ENCODE measurements at places on chromosomes 7 and 10.

- DNase-seq: no peak
These were observed 84.6 kb downstream of the AKAP9 start for GRCh38 chr7:92025260-92025659.

DNA sequence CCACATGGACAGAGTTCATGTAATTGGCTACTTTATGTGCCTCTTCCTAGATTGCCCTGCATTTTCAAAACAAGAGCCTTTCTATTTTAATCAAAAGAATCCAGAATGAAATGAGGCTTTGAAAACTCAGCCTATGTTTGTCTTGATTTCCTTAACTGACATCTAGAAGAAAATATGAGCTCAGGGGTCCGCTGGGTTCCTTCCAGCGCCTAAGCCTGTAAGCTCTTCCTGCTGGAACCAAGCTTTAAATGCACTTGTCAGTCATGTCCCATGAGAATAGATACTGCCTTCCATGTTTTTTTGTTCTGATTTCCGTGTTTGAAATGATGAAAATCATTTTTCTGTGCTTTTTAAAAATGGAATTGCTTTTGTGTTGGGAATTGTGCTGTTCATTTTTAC, 74.2 kb downstream of the EGFR start:
- no peak for DNase-seq

DNA sequence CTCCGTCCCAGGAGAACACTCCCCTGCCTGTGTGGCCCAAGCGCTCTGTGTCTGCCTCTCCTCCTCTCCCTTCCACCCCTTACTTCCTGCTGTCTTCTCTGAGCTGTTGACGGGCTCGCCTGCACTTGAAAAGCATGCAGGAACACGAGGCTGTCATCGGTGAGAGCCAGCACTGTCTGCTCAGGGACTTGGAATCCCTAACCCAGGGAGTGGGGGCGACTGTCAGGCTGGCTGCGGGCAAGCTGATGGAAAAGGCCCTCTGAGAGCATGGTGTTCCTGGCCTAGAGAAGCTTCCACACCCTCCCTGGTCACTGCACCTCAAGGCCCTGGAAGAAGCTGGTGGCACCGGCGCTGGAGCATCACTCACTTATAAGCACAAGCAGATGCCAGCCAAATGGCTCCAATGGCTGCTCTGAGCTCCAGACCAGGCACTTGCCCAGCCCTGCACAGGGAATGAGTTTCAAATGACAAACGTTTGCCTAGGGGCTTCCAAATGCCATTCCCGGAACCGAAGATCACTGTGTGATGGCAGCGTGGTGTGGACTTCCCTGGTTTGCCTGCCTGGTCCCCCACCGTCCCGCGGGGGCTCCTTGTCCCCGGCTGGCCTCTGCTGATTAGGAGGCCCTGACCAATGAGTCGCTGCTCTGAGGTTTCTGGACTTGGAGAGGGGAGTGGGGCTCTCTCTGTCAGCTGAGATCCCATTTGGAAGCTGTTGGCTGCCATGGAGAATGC, 56.7 kb upstream of the EBF3 start:
- DNase-seq: no peak

DNA sequence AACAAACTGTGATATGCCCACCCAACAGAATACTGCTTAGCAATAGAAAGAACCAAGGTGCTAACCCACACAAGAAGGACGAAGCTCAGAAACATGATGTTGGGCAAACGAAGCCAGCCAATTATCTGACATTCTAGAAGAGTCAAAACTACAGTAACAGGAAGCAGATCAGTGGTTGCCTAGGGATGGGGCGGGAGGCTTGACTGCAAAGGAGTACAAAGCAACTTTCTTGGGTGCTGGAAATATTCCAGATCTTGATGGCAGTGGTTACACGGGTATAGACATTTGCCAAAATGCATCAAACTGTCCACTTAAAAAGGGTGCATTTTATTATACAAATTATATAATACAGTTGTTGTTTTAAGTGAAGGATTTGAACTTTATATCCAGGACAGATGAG, 41.1 kb upstream of the RET start:
- DNase-seq: no peak

GRCh38 chr7:16416289-16417282, 4.8 kb downstream of the CRPPA start:
- DNase-seq: no peak

All from WERI-Rb-1 (cell line).